ENCODE measurements at places on chromosomes 7 and 10.

- DNase-seq = no peak
Observed at GRCh38 chr7:6501586-6502564, 49.4 kb downstream of the GRID2IP start.

DNA sequence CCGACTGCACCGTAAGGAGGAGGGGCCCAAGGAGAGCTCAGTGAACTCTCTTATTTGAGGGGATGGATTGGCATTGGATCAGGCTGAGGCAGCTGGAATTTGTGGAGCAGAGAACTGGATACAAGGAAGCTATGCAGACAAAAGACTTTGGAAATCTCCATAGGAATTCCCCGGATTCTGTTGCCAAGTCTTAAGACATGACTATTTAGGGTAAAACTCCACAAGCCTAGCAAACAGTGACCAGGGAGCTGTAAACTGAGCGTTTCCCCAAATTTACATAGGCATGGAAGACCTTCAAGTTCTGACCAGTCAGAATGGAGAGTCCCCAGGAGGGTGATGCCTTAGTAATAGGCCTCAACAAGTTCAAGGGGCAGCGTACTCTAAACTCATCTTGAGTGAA, 82.5 kb upstream of the PCBD1 start:
- no peak for DNase-seq

DNA sequence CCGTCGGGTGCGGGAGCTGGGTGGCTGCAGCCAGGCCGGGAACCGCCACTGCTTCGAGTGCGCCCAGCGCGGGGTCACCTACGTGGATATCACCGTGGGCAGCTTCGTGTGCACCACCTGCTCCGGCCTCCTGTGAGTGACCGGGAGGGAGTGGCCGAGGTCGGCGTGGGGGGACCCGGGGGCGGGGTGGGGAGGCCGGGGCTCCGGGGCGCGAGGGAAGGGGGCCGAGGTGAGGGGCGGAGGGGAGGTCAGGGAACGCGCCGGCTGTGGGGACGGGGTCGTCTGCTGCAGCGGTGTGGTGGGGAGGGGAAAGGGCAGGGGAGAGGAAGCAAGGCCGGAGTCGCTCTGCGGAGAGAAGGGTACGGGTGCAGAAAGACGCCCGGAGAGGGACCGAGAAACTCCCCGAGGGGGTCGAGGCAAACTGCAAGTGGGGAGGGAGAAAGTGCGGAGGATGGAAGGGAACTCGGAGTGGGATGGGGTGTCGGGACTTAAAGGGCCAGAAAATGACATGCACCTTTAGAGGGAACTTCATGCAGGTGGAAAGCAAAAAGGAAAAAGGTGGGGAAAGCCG, 518 bp downstream of the AGFG2 start:
- DNase-seq = peak; percentile 18

DNA sequence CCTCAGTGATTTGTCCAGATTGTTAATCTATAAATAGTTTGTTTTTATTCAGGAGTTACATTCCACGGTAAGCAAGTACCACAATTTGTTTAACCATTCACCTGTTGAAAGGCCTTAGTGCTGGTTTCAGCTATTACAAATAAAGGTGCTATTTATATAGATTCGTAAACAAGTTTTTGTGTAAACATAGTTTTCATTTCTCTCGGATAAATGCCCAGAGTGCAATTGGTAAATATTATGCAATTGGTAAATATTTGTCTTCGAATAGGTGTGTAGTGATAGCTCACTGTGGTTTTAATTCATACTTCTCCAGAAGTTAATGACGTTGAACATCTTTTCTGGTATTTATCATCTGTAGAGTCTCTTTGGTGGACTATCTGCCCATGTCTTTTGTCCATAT, 76.4 kb upstream of the RSU1 start:
- no peak for DNase-seq

- no peak for DNase-seq
Observed at GRCh38 chr10:29737074-29737593, 102.4 kb upstream of the SVIL start.

GRCh38 chr7:113891828-113892227, 27.0 kb downstream of the PPP1R3A start:
- no peak for DNase-seq

DNA sequence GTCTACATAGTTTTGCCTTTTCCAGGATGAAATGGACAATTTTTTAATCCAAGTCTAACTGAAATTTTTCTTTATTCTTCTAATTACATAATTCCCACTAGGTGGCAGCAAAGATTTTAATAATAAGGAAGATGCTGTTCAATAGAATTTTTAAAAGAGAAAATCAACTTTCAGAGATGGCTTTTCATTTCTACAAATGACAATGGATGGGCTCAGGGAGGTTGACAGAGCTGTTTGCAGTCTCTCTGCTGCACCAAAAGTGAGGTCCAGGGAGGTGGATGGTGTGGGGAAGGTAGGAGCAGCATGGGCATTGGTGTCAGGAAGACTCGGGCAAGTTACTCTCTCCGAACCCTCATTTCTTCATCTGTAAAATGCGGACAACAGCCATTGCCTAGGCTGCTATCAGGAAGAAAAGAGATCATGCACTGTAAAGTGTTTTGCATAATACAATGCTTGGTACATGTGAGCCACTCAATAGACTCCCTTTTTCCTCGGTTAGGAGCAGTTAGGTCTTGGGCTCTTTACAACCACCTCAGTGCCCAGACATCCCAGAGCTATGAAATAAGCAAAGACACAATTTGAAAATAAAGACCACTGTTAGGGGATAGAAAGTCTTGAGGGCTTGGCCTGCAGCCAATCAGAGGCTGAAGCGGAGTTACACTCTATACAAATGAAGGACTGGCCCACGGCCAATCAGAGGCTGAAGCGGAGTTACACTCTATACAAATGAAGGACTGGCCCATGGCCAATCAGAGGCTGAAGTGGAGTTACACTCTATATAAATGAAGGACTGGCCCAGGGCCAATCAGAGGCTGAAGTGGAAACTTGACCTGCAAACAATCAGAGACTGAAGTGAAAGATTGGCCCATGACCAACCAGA, 107.1 kb downstream of the ABLIM1 start:
- DNase-seq = no peak

DNA sequence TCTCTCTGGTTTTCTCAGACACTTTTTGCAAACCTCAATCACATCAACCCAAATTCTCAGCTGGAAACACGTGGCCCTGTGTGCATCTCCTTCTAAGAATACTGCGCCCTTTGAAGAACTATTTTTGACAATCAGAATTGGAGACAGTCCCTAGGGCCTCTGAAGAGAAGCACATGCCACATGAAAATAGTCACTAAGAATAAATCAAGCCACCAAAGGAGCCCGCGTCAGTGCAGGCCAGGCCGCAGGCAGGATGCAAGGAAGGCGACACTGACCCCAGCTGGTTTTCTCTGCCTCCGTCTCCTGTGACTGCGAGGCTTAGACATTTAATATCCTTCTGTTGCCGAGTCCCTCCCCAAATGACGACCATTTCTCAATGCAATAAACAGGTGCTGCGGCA, 88.0 kb upstream of the ADAM12 start:
- no peak for DNase-seq

- DNase-seq = no peak
Observed at GRCh38 chr10:117439243-117439912, 64.1 kb upstream of the PDZD8 start.

GRCh38 chr10:15245530-15245929, 77.0 kb upstream of the NMT2 start:
- no peak for DNase-seq

DNA sequence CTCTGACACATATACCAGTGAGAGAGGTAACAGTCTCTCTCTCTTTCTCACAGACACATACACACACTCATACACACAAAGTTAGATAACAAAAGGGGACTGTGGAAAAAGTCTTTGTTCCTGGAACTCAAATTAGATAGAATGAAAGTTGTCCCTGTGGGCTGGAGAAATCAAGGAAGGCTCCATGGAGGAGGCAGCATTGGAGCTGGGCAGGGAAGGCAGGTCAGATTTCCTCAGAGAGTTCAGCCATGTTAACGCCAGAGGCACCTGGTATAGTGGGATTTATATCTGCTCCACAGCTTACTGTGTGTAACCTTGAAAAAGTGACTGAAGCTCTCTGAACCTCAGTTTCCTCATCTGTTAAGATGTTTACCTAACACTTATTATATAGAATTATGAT, 38.7 kb downstream of the LDB3 start:
- DNase-seq = no peak
